ENCODE measurements at places on chromosomes 1 and 21. TPM values are rescaled to one million over a fixed set of nuclear protein-coding genes. Genes with fewer than 3 reads are reported as not detected.
A peak's percentile ranks its signal among the peaks of the same experiment; 100 is the strongest.

The FHAD1 gene
- 0.17 TPM for total RNA-seq

The EPHB2 gene
- total RNA-seq, result 55.5 TPM

The ZNF695 gene
- 1.8 TPM for total RNA-seq

The CRNN gene
- total RNA-seq, result not detected

The RNU1-2 gene
- total RNA-seq, result not detected

The FCRL5 gene
- total RNA-seq, result not detected

The B3GALT2 gene
- 0.99 TPM for total RNA-seq

The COL6A2 gene
- total RNA-seq, result 53.6 TPM

The CNKSR1 gene
- total RNA-seq, result not detected

The FMO5 gene
- 0.37 TPM for total RNA-seq

The SYNC gene
- total RNA-seq, result 20.2 TPM

The EVA1C gene
- total RNA-seq, result 7.9 TPM

- DNase-seq, result no peak
These were observed 14.6 kb downstream of the OPTC start for GRCh38 chr1:203508463-203509073.

DNA sequence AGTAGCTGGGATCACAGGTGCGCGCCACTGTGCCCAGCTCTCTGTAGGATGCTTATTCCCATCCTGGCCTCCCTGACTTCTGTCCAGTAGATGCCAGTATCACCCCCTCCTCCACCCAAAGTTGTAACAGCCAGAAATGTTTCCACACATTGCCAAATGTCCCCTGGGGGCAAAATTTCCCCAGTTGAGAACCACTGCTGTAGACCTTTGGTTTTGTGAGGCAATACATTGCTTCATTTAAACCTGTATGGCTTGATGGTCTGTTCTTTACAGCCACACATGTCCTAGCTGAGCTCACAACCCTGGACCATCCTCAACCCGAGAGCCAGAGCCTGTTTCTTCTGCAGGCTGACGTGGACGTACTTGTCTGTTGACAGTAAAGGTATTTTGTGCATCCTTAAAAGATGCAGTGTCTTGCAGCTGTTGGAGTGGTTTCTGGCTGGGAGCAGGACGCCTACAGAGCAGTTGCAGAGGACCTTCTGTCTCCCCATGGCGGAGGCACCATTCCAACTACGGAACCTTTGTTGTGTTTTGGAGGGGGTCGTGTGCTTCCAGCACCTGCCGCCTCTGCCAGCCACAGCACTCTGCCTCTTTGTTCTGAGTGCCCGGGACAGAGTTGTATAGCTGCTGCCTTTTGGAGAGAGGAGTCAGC lies 26.6 kb downstream of the DOP1B start:
- no peak for DNase-seq

DNA sequence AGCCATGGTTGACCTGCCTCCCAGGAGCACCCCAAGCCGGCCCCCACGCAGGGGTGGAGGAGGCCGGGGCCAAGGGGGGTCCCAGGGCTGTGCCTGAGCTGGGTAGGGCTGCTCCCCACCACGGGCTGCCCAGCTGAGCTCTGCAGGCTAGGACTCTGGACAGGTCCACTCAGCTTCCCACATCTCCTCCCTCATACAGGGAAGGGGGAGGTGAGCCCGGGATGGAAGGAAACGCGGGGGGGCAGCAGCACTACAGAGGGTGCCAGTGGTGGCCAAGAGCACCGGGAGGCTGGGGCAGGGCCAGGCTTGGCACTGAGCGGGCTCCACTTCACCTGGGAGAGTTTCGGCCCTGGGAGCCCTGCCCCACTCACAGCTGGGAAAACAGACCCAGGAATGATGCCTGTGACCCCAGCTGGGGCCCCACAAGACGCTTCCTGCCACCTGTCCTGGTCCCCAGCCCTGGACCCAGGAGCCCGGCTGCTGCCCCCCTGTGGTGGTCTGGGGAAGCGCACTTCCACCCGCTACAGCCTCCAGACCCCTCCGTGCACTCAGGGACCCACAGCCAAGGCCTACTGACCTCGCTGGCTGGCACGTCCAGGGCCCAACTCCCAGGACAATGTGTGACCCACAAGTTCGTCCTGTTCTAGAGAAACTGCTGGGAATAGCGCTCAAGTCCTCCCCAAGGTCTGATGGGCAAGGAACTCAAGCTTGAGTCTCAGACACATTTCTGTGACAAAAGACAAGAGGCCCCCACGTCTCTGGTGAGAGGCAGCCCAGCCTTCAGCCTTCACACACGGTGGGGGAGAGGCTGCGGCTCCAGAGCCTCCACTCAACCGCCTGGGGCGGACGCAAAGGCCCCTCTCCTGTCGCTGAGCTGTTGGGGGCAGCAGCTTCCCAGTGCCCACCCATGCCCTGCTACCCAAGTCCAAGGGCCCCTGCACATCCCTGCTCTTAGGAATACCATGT lies 3.0 kb downstream of the AURKAIP1 start:
- DNase-seq, result no peak

DNA sequence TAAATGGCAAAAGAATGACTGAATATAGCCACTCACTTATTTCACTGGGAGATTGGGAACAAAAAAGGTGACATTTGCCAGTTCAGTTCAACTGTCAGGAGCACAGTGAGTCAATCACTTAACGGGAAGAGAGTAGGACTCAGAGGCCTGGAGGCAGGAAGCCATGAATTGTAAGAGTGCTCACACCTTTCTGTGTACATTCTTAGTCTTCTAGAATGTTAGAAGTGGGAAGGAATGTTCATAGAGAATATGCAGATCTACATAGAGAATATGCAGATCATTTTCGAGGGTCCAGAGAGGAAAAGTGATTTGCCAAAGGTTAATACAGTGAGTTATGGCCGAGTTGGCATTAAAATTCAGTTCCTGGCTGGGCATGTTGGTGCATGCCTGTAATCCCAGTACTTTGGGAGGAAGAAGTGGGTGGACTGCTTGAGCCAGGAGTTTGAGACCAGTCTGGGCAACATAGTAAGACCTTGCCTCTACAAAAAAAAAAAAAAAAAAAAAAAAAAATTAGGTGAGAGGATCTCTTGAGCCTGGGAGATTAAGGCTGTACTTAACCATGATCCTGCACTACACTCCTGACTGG lies 8.3 kb downstream of the IL20 start:
- no peak for DNase-seq

DNA sequence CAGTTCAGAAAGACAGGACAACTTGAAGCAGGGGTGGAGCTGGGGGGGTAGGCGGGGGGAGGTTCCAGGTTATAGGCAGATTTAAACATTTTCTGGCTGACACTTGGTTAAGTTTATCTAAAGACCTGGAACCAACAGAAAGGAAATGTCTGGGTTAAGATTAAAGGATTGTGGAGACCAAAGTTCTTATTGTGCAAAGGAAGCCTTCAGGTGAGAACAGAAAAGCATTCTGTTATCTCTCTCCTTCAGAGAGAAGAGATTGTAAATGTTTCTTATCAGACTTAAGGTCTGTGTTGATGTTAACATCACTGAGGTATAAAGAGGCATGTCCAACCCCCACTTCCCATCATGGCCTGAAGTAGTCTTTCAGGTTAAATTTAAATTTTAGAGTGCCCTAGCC lies 3.7 kb upstream of the ACADM start:
- no peak for DNase-seq

DNA sequence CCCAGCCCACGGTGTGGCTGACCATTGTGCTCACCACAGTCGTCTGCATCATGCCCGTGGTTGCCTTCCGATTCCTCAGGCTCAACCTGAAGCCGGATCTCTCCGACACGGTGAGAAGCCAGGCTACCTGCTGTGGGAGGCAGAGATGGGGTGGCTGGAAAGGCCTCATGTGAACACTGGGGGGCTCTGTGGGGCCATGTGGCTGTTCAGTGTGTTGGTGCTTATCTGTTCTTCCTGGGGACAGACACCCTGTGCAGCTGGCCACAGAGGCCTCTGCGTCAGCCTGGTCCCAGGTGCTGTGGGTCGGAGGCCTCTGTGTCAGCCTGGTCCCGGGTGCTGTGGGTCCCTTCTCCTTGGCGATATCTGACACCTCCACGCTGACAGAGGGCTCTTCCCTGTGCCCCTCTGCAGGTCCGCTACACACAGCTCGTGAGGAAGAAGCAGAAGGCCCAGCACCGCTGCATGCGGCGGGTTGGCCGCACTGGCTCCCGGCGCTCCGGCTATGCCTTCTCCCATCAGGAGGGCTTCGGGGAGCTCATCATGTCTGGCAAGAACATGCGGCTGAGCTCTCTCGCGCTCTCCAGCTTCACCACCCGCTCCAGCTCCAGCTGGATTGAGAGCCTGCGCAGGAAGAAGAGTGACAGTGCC lies 23.2 kb downstream of the ATP8B2 start:
- no peak for DNase-seq

GRCh38 chr1:51491166-51491981 lies 27.7 kb downstream of the EPS15 start:
- DNase-seq, result no peak

DNA sequence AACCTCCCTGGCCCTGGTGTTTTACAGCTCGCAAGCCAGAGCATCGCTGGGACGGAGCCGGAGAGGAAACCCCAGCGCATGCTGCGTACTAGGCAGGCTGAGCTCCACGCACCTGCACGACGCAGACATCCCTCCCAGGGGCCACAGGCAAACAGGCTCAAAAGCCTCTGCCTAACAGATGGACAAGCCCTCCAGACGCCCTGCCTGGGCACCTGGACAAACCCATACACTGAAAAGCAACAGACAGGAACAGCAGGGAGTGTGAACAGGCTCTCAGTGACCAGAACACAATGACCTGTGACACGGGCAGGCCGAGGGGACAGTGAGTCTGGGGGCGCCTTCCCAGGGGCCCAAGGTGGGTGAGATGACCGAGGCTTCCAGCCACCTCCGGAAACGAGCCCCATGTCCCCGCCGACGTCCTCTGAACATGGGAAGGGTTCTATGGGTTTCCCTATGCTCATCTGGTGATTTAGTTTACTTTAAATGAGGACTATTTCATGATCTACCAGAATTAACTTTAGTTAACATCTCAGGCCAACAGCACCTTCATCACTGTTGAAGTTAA lies 40.3 kb downstream of the NPHP4 start:
- no peak for DNase-seq

- DNase-seq, result no peak
These were observed 480.5 kb downstream of the MATN1 start for GRCh38 chr1:30242722-30243457.

- peak; percentile 79 for DNase-seq
These were observed 39.2 kb downstream of the MAPKAPK2 start for GRCh38 chr1:206723805-206724472.

DNA sequence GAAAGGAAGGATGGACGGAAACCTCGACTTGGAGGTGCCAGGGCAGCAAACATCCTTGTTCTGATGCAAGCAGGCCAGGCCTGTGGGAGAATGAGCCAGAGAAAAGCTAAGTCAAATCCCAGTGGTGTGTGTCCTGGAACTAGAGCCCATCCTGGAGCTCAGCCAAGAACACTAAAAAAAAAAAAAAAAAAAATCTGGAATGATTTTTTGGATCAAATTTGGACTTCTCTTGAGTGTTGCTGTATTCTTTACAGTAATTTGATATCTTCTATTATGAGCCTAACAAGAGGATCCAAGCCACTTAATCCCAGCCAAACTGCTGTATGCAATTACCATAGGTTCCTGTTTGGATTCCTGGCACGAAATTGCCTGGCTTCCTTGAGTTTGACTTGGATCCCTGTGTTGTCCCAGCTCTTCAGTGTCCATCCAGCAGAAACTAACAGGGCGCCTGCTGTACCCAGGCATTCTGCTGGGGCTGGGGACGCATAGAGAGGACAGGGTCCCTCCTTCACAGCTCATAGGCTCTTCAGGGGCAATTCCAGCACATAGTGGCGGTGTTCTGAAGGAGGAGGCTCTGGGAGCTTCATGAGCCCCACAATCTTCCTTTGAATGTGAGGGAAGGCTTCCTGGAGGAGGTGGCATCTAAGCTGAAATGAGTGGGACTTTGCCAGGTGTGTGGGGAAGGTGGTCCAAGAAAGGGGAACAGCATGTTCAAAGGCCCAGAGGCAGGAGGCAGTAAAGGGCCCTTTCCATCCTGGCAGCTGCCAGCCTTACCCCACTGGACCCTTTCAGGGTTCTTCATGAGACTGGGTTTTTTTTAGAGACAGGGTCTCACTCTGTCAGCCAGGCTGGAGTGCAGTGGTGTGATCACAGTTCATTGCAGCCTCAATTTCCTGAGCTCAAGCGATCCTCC lies 24.7 kb downstream of the EPHX1 start:
- DNase-seq, result no peak

DNA sequence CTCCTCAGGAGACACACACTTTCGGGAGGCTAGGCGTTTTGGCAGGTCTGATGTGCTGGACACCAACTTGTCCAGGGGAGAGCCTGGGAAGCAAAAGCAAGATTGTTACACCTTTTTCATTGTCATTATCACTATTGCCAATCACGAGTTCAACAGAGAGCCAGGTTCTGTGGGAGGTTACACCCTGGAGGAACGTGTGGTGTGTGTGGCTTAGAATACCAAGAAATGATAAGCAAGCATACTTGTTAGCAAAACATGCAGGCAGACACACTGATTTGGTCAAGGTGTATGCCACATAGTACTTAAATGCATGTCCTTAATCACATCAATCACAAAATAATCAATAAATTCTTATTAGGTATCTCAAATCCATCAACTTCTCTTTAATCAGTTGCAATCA lies 16.1 kb downstream of the HMGCS2 start:
- DNase-seq, result no peak

- peak; percentile 50 for DNase-seq
These were observed at the start of gene HFM1 for GRCh38 chr1:91404151-91405012. Gene HFM1, minus strand, starts transcription at chr1:91404837. Its CDS starts 3,755 bp downstream, at chr1:91401082.

- DNase-seq, result no peak
These were observed 2.0 kb downstream of the TEX46 start for GRCh38 chr1:23013657-23014056.

GRCh38 chr1:36966242-36966641 lies 68.1 kb downstream of the GRIK3 start:
- no peak for DNase-seq

DNA sequence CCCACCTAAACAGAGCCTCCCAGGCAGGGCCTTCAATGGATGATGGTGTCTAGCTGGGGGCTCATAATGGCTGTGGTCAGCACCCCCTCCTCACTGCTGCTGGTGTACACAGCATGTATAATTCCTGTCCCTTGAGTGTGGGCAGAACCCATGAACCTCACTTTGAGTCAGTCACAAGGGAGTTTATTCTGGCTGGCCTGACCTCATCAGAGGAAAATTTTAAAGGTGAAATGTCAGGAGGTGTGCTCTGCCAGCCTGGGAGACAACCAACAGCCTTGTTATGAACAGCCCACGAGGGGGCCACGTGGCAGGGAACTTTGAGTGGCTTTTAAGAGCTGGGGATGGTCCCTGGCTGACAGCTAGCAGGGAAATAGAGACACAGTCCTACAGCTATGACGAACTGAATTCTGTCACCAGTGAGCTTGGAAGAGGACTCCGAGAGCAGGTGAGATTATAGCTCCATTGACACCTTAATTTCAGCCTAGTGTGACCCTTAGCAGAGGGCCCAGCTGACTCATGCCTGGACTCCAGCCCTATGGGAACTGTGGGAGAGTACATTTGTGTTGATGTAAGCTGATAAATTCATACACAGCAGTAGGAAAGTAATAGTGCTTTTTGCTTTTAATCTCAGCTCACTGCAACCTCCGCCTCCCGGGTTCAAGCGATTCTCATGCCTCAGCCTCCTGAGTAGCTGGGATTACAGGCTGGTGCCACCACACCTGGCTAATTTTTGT lies 73.5 kb upstream of the RUNX3 start:
- DNase-seq, result no peak
